ENCODE measurements at places on chromosomes 4 and X. TPM values are rescaled to one million over a fixed set of nuclear protein-coding genes. Genes with fewer than 3 reads are reported as not detected.

DNA sequence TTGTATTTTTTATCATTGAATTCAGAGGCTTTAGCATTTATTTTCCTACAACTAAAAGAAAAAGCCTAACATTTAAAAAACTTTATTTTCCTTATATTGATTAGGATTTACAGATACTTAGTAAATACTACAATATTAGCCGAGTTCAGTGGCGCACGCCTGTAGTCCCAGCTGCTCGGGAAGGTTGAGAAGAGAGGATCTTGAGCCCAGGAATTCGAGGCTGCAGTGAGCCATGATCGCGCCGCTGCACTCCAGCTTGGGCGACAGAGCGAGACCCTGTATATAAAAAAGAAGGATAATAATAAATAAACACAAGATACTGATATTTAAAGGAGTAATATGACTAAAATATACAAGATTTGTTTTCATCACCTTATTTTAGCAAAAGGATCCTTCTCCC is 681 bp upstream of the UPF3B start:
- no peak for DNase-seq

- DNase-seq = peak; percentile 69
Observed at GRCh38 chrX:30652527-30653414, 452 bp upstream of the GK start.

GRCh38 chr4:8910100-8910821 is 38.6 kb upstream of the HMX1 start:
- DNase-seq = no peak

DNA sequence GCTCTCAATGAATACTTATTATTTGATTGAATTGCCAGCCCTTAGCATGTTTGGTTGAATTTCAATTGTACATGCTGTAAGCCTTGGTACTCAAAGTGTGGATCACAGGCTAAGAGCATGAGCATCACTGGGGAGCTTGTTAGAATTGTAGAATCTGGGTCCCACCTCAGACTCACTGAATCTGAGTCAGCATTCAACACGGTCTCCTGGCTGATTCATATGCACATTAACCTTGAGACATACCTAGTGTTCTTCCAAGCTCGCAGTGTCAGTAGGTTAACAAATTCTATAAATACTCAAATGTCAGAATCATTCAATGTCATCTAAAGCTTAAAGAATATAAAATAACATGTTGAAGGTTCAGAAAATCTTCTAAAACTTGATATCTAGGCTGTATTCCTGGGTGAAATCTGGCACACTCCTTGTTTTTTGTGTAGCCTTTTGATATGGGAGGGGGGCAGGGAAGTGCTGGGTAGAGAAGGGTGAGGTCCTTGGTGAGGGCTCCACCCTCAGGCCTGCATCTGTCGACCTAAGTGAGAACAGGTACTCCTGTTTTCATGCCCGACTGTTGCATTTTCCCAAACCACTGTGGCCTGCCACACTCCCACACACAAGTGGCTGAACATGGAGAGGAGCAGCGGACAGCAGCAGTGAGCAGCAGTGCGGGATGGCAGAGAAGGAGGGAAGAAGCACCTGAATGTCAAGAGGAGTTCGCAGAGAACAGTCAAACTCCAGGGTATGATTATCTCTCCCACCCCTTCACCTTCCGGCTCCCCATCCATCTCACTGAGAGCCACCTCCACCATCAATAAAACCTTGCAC is 529.6 kb upstream of the IGFBP7 start:
- DNase-seq = no peak

DNA sequence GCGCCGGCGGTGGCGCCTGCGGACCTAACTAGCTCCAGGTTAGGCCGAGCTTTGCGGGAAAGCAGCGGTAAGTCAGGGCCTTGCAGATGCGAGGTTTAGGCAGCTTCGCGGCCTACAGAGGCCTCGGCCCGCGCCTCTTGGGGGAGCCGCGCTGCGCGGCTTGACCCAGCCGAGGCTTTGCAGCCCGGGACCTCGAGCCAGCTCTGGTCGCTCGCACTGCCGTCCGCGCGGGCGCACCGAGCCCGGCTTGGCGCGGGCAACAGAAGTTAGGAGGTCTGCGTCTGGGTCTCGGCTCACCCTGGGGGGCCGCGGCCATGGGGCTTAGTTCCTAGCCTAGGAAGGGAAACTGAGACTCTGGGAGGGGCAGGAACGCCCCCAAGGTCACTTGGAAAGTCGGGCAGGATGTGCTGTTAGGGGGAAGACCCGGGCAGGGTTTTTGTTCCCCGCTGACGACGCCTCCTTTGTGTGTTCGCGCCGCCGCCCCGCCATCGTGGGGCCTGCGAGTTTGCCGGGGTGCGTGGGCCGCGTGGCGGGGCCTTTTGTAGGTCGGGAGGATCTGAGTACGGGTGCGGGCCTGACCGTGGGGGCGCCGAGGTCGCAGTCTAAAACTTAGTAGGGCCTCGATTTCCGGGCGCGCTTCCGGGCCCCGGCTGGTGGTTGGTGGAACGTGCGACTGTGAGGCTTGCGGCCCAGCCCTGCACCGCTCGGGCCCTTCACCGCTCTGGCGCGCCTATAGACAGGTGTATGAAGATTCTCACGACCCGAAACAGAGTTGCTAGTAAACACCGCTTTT is 482 bp downstream of the RNF4 start:
- DNase-seq = no peak

GRCh38 chr4:184689681-184690080 is 40.1 kb downstream of the PRIMPOL start:
- no peak for DNase-seq

DNA sequence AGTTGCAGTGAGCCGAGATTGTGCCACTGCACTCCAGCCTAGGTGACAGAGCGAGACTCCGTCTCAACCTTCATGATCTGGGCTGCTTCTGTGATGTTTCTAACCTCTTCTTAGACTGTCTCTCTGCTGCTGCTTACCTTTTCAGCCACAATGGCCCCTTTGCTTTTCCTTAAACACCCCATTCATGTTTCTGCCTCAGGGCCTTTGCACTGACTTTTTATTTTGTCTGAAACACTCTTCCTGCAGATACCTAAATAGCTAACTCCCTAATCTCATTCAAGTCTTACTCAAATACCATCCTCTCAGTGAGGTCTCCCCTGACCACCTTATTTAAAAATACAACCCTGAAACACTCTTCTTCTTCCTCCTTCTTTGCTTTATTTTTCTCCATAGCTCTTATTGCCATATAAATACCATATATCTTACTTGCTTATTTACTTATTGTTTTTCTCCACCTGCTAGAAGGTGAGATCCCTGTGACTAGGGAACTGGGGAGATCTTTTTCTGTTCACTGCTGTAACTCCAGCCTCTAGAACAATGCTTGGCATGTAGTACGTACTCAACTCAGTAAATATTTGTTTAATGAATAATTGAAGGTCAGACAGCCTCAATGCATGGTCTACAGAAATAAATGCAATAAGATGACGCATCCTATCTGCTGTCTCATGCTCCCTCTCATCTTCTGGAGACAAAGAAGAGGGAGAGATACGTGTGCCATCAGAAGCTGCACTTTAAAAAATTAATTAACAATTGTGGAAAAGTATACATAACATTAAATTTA is 43.8 kb upstream of the SETD7 start:
- DNase-seq = no peak

- no peak for DNase-seq
Observed at GRCh38 chr4:158819942-158820786, 51.3 kb downstream of the FNIP2 start.

DNA sequence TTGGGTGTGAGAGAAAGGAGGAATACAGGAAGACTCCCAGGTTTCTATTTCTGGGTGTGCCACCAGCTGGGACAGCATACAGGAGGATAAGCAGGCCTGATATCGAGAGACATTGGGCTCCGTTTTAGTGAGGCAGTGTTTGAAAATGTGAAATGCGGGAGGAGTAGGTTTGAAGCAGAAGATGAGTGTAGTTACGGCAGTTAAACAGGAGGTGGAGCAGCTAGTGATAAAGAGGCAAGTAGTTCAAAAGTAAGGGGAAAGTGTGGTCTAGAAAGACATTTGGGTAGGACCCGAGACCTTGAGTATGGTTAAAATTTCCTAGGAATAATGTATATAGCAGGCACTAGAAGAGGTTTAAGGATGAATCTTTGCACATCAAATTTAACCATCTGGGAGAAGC is 42.4 kb downstream of the DCUN1D4 start:
- peak; percentile 13 for DNase-seq

- no peak for DNase-seq
Observed at GRCh38 chr4:185742766-185743165, 69.2 kb downstream of the SORBS2 start.

DNA sequence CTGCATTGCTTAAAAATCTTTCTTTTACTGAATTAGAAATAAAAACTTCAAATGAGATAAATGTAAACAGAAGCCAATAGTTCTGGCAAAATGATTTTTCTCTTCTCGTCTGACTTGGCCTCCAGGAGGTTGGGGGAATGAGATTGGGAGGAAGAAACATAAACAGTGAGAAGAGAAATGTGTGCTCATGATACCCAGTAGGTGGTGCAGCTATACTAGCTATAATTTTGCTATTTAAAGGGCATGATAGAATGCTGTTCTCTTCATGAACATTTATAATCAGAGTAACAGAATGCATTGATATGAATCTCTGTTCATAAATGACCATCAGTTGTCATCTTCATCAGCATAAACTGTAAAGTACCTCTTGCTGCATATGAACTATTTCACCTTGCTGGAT is 85.5 kb downstream of the TACR3 start:
- DNase-seq = peak; percentile 10

DNA sequence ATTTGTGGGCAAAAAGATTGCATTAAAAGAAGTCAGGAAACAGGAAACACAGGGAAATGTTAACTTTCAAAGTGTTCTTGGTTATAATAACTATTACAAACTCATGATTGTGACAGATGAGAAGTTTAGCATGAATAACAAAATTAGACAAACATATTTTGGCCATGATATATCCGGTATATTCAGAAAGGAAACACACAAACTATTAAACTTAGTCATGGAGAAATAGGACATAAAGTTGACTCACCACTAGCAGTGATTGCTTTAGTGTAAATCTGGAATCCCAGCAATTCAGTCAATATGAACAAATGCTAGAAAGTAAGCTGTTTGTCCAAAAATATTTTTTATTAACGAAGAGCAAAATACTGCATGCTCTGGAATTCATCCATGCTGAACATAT is 1299.9 kb downstream of the C4orf33 start:
- DNase-seq = no peak

DNA sequence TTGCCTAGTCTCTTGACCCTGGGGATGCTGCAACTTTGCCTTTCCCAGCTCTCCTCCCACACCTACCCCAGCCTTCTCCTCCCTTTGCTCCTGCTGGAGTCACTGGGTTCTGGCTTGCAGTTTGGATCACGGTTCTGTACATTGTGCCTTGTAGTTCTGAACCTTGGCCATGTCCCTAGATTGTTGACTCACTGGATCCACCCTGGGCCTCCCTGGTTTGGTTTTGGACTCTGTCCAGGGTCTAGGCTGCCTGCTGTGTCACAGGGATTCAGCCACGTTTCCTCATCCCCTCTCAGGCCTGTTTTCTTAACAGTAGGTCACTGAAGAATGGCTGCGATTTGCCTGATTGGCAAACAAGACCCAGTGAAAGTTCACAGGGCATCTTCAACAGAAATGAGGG is 11.5 kb upstream of the GABRE start:
- no peak for DNase-seq

Gene OTUD6A
- total RNA-seq = not detected

Gene SSX1
- not detected for total RNA-seq

Gene SYAP1
- 24.8 TPM for total RNA-seq

Gene ZFP92
- not detected for total RNA-seq

Gene GAB3
- 0.69 TPM for total RNA-seq

Gene MAGEB10
- not detected for total RNA-seq

All from HCT116 (cell line).